Activated CD8-positive, alpha-beta memory T cell treated with anti-CD3 and anti-CD28 coated beads for 1 hour (primary cell): ENCODE measurements at places on chromosomes 3 and 15.

DNA sequence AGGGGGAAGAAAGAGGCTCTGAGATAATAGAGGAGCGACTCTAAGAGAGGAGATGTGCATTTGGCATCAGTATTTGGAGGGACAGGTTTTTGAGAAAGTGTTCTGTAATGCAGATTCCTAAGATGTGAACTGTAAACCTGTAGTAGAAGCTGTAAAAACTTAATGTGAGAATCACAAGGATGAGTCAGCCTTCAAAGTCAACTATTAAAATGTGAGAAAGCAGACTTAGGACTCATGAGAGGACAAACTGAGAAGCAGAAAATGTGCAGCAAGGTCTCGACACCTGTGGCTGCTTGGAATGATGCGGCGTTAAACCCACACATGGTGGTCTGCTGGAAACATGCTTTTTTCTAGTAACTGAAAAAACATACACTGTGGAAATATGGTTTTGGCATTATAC is 36.0 kb downstream of the USP13 start:
- DNase-seq = no peak

- DNase-seq = no peak
Measured at GRCh38 chr3:25430287-25430934, 2.3 kb downstream of the RARB start.

- DNase-seq = no peak
Measured at GRCh38 chr15:31296219-31296645, 30.4 kb upstream of the KLF13 start.

DNA sequence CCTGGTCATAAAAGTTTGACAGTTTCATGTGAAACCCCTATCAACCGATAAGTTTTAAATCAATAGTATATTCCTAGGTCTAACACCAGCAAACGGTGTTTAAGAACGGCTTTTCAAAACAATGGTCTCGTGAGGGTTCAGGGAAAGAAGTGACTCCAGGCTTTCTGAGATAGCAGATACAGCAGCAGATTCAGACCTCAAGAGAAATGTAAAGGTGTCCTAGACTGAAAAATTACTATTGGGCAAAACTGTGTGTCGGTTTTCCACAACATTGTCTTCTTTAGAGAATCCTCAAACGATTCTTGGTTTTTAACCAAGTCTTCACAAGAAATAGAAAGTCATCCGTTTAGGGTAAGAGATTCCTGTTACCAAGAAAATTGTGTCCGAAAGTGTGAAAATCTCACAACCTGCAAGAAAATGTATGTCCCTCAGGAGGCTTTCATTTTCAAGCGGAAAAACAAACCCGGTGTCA is 1.2 kb downstream of the SETD2 start:
- no peak for DNase-seq

DNA sequence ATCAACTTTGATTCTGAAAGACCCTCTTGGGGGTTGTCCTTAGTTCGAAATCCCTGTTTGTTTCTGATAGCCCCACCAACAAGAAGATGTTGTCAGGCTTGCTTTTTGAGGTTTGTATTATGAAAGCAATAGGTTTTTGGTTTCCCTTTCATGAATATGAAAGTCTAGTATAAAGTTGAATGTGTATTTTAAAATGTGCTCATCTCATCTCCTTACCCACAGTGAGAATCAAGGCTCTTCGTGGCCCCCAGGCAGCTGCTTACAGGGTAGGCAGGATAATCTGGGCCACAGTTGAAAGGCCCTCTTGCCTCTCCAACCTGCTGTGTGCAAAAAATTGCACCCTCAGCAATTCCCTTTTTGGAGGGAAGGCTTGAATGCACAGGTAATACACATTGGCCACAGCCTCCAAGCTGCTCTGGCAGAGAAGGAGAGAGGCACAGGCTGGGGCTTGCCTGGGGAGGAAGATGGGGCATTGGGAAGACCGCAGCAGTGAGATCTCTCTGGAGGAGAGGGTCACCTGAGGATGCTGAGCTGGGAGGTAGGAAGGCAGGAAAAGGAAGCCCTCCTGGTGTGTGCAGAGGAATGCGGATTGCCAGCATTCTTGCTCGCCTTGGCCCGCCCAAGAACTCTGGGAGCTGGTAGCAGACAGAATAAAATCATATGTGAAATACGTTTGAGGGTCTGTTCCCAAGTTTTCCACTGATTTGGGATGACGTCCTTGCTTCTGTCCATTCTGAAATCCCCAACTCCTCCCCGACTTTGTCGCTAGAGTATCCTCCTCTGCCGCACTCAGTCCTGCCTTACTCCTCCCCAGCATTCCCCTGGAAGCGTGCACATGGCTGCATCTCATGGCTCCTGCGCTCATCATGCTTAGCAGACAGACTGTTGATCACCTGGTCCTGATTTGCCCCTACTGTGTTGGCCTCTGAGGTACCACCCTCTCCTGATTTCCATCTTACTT is 196.4 kb downstream of the RPLP1 start:
- DNase-seq = no peak

DNA sequence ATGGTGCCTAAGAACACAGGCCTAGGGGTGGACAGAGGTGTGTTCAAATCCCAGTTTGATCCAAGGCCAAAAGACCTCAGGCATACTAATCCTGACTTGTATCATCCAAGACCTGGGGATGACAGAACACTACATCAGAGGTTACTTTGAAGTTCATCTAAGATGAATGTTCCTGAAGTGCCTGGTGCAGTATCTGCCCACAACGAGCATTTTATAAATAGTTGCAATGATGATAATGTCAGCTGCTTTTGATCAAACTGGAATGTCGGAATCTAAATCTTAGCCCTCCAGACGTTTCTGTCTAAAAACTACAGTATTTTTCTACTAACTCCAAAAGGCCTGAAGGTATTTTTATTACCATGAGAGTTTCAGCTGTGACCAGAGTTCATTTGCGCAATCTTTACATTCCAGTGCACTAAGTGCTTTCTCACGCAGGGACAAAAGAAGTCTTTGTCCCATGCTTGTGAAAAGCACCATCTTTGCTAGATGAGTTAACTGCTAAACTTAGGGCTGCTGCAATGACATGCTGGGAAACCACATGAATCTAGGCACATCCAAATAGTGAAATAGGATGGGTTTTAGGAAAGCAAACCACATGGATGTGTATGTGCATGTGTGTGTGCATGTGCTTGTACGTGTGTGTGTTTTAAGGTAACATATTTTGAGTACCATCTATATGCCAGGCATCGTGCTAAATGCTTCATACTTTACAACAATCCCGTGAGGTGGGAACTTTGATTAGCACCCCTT is 18.1 kb downstream of the ANXA2 start:
- DNase-seq = no peak
